HT1080 (cell line): ENCODE measurements at places on chromosomes 6 and 20. TPM values are rescaled to one million over a fixed set of nuclear protein-coding genes. Genes with fewer than 3 reads are reported as not detected.

The KIF25 gene
- not detected in 2 replicates for total RNA-seq

- DNase-seq = no peak
These were observed 111.7 kb downstream of the CLIC5 start for GRCh38 chr6:45903959-45904358.

The IER3 gene
- 156 and 195 TPM in 2 replicates for total RNA-seq

DNA sequence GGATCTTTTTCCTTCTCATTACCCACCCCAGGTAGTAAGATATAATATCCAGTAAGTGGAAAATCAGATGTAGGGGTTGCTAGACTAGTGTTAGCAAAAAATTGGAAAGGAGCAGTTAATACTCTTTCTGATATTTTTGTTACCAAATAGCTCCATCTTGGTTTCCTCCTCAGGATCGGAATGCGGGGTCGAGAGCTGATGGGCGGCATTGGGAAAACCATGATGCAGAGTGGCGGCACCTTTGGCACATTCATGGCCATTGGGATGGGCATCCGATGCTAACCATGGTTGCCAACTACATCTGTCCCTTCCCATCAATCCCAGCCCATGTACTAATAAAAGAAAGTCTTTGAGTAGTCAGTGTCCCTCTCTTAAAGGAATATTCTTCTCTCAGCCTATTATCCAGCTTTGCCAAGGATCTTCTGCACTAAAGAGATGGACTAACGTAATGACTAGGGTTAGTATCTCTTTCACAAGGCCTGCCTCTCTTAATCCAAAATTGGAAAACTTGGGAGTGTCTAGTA is 1.5 kb downstream of the ROMO1 start:
- DNase-seq = no peak

DNA sequence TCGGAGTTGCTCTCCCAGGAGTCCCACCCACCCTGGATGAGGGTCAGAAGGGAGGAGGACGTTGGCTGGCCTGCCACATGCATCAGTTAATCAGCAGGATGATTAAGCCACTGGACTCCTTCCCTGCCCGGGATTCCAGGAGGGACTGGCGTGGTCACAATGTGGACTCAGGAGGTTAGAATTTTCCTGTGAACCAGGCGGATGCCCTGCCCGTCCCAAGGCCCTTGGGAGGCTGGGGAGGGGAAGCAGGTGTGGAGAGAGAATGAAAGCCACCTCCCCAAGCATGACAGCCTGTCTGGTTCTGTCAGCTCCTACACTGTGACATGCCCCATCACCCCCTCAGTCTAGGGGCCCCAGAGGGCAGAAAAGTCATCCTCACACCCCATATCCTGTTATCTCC is 11.6 kb upstream of the ITPR3 start:
- peak; percentile 77 for DNase-seq

GRCh38 chr6:39369987-39370386 is 47.5 kb upstream of the KCNK16 start:
- no peak for DNase-seq

- DNase-seq = peak; percentile 50
These were observed 128.3 kb upstream of the TBX18 start for GRCh38 chr6:84892671-84893070.

DNA sequence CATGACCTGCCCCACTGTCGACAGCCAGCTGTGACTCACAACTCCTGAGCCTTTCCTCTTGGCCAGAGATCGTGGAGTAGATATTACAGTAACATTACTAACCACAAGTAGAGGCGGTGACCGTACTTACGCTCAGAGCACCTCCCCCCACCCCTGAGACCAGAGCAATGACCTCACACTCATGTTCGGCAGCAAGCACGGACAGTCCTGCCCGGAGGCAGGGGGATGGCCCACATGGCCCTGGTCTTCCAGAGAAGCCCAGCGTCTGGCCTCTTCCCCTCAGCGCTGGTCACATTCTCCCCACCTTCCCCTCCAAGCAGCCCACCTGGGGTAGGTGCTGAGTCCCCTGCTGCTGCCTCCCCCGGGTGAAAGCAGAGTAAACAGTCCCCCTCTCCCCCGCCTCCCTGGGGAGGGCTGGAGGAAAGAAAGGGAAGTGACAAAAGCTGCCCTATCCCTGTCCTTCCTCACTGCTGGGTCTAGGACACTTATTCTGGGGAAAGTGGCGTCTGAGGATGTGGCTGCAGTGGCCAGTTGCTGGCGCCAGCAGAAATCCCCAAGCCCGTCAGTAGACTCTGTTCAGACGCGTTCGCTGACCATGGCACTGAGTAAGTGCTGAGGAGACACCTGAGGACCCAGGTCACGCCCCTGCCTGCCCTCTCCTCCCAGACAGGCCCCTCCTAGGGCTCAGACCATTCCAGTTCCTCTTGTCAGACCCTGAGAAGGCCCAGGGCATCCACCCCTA is 68.5 kb downstream of the MRPL14 start:
- peak; percentile 99 for DNase-seq

DNA sequence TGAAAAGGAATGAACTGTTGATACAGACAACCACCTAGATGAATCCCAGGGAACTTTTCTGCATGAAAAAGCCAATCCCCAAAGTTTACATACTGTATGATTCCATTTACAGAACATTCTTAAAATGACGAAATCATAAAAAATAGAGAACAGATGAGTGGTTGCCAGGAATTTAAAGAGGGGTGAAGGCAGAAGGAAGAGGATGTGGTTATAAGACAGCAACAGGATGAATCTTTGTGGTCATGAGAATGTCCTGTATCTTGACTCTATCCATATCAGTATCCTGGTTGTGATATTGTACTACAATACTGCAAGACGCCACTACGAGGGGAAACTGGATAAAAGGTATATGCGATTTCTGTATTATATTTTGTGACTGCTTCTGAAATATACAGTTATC is 70.1 kb upstream of the EMILIN3 start:
- peak; percentile 83 for DNase-seq

GRCh38 chr6:5524110-5524509 is 262.8 kb downstream of the FARS2 start:
- no peak for DNase-seq

- DNase-seq = no peak
These were observed 625.0 kb upstream of the MAN1A1 start for GRCh38 chr6:119974430-119975159.

The FAM83C gene
- not detected in 2 replicates for total RNA-seq

GRCh38 chr20:48822178-48822577 is 5.6 kb downstream of the PREX1 start:
- no peak for DNase-seq

The MAPK13 gene
- total RNA-seq = 0.60 and 1.0 TPM in 2 replicates

GRCh38 chr20:58523971-58524315 is 8.7 kb upstream of the APCDD1L start:
- DNase-seq = peak; percentile 48

The ARFGEF3 gene
- 4.1 and 4.5 TPM in 2 replicates for total RNA-seq

GRCh38 chr6:6074190-6074589 is 67.5 kb upstream of the NRN1 start:
- no peak for DNase-seq

The SNX5 gene
- 206 and 221 TPM in 2 replicates for total RNA-seq

The IP6K3 gene
- total RNA-seq = not detected in 2 replicates

The RPN2 gene
- 206 and 231 TPM in 2 replicates for total RNA-seq

The SNX9 gene
- total RNA-seq = 18.9 and 24.2 TPM in 2 replicates

- DNase-seq = no peak
These were observed 39.3 kb upstream of the KHDC1 start for GRCh38 chr6:73302339-73302738.

DNA sequence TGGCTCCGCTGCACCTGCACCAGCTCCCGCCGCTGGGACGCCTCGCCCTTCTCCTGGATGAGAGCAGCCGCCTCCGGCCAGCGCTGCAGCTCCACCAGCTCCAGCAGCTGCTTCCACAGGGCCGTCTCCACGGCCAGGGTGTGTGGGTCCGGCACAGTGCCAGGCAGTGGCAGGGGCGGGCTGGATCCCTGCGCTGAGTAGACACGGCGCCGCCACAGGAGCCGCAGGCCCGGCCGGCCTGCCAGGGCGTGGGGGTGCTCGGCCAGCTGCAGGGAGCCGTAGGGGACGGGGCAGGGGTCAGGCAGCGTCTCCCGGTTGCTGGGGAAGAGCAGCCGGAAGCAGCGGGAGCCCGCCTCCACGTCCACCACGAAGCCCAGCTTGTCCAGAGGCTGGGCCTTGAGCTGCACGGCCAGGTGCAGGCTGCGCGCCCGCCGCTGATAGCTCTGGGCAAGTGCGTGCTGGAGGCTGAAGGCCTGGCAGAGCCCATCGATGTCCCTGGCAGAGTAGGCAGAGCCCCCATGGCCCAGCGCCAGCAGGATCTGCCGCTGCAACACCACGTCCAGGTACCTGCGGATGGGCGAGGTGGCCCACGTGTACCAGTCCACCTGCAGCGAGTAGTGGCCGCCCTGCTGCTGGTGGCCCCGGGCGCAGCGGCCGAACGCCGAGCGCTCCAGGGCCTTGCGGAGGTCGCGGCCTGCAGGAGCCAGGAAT is 9.4 kb downstream of the FNDC11 start:
- DNase-seq = no peak

- DNase-seq = peak; percentile 23
These were observed 1066.8 kb upstream of the CITED2 start for GRCh38 chr6:140441256-140441655.

GRCh38 chr6:101845172-101845571 is 451.7 kb downstream of the GRIK2 start:
- DNase-seq = no peak

GRCh38 chr20:23362392-23363256 is 642 bp downstream of the GZF1 start:
- DNase-seq = peak; percentile 32

DNA sequence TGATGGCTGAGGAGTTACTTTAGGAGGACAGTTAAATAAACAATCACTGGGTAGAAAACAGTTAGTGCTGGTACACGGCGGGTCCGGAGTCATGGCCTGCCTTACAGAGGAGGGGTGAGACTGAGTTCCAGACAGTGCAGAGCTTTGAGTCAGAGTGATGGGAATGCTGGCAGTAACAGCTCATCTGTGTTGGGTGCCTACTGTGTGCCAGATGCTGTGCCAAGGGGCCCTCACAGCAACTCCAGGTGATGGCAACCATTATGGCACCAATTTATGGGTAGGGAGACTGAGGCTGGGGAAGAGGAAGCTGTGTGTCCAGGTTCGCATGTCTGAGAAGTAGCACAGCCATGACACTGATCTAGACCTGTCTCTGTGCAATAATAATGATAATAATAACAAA is 132.6 kb downstream of the CEBPB start:
- DNase-seq = no peak

The TPMT gene
- 7.5 and 9.6 TPM in 2 replicates for total RNA-seq

DNA sequence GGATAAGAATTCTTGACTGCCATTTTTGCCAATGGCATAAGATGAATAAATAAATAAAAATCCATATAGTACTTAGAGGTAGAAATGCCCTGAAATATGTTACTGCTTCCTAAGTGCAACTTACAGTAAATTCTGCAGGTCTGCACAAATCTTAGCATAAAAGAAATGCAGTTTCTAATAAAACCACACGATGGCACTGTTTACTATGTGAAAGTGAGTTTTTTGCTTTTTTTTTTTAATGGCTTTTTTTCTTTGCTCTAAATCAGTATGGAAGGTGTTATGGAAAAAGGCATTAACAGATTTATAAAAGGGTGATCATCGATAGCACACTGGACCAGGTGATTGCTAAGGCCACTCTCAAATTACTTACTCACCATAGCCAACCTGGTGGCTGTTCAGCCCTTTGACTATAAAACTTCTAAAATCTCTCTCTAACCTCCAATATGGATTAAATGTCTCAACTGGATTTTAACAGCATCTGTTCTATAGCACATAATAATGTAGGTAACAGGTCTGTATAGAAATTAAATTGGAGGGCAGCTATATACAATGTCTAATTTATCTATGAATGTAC is 45.8 kb downstream of the AHI1 start:
- DNase-seq = peak; percentile 47

The FILIP1 gene
- 0.30 and 0.85 TPM in 2 replicates for total RNA-seq

- DNase-seq = no peak
These were observed 19.7 kb downstream of the NDRG3 start for GRCh38 chr20:36726168-36726567.

DNA sequence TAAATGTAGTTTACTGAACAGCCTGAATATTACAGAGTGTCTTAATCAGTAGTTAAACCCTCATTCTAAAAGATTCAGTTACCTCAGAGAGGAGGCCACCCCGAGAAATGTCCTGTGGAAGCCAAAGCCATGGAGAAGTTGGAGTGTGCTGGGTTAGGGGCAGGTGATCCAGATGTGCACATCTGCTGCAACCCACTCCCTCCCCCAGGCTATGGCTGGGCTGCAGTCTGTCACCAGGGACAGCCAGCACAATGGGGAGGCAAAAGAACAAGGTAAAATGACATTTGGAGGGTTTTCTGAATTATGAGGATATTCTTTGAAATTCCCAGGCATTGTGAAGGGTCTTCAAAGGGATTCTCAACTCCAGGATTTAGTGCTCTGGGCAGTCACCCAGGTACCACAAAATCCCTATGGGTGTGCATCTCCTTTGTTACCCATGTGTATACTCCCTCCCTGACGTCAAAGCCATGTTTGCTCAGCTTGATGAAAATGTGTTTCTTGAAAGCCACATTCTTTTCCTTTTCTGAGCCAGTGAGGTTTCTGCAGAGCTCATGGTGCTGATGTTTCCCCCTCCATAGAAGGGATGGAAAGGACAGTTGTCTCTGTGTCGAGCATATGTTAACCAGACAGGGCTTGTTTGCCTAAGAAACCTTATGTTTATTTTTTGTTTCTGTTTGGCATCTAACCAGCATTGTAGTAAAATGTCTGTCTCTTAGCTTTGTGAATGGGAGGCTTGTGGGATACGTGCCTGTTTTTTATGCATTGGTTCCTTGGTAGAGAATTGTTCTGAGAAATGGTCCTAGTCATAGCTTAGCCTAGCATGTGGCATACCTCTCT is 212.3 kb upstream of the TBX18 start:
- peak; percentile 8 for DNase-seq
